ENCODE measurements at places on chromosomes 3 and 15.

DNA sequence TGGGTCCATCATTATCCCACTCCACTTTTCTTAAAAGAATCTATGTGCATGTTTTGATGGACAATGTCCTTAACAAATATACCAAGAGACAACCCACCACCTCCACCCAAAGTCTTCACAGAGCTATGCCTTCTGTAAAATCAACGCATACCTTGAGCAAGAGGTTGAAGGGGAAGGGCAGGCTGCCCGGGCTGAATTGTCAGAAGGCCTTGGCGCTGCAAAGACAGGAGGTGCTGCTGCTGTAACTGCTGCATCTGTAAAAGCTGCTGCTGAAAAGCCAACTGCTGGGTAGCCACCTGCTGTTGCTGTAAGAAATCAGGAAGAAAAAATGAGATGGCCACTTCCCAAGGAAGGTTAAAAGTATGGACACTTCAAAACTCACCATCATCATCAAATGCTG is 536.7 kb downstream of the FOXP1 start:
- no peak for DNase-seq

DNA sequence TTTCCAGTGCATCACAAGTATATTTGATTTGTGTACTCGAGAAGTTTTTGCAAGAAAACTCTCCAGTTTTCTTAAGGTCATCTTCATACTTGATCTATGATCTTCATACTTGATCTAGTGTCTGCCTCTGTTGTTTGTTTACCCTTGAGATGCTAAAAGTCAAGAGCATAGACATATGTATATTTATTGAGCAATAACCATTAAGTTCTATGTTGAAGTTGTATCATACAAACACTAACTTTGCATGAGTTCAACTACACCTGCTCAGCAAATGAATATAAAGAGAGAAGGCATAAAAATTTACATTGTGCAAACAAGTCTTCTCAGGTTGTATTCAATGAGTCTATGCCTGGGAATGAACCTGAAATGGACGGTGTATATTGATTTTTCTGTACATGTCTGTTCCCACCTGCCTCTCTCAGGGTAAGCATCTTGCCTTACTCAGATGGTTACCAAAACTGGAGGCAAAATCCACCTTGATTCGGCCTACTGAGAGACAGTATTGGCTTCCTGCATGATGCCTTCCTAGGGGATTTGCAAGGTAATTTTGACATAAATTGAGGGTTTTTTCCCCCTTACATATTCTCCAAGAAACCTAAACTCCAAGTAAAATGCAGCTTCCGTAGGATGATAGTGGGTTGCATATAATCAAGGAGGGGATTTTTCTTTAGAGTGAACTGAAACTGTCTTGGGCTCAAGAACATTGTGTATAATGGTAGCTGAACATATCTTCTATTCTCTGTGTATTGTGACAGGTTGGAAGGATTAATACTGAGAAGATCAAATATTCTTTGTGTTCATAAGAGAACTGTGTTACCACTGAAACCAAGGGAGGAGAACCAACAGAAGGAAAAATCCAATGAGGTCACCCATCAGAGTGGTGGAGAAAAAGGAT is 110.4 kb downstream of the FILIP1L start:
- DNase-seq = no peak

- DNase-seq = peak; percentile 85
Measured at GRCh38 chr3:9946112-9947024, 5.8 kb downstream of the PRRT3 start.

- DNase-seq = no peak
Measured at GRCh38 chr15:37973856-37974255, 39.4 kb downstream of the TMCO5A start.

GRCh38 chr3:185208823-185209222 is 45.0 kb downstream of the EHHADH start:
- no peak for DNase-seq

GRCh38 chr15:31223478-31224350 is 102.9 kb upstream of the KLF13 start:
- no peak for DNase-seq

- no peak for DNase-seq
Measured at GRCh38 chr15:55060836-55061235, 135.9 kb downstream of the RSL24D1 start.

DNA sequence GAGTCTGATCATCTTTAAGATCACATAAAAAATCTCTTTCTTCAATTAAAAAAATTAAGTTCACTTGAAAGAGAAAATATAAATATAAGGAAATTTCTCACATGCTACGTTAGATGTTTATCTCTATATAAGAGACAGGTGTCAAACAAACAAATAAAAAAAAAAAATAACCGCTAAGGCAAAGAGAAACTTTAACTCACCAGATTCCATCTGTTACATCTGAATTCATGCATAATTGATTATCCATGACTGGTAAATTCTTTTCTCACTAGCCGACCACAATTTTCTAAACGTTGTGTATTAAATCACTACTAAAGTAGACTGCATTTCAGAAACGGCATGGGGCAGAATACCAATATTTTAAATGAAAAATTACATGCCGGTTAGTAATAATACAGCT is 9.6 kb upstream of the SATB1 start:
- no peak for DNase-seq

DNA sequence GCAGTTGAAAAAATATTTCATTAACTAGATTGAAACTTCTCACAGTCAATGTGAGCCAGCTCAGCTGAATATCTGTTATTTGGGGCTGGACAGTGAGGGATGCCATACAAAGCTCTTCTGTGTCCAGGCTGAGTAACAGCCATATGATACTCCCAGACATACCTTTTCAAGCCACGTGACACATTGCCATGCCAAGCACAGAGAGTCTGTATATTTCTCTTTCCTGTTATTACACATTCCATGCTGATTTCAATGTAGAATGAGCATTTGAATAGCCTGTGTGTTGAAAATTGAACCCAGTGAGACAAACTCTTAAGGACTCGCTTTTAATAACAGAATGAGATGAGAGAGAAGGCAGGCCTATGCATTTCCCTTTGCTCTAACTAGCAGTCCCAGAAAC is 334.7 kb upstream of the RASGRP1 start:
- no peak for DNase-seq

DNA sequence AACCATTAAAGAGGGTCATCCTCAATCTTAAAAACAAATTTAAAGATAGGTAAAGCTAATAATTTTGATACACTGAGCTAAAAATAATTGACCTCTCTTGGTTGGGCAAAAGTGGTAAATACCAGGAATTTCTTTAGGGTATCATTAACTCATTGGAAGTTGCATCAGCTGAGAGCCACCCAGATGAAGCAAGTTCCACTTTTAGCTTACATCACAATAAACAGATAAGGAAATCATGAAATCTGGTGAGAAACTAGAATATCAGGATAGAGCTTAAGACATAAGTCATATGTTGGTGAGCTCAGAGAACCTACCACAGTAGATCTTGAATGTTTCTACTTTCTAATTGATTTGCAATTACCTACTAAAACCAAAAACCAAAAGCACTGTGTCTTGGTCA is 97.4 kb upstream of the SLC2A2 start:
- no peak for DNase-seq

DNA sequence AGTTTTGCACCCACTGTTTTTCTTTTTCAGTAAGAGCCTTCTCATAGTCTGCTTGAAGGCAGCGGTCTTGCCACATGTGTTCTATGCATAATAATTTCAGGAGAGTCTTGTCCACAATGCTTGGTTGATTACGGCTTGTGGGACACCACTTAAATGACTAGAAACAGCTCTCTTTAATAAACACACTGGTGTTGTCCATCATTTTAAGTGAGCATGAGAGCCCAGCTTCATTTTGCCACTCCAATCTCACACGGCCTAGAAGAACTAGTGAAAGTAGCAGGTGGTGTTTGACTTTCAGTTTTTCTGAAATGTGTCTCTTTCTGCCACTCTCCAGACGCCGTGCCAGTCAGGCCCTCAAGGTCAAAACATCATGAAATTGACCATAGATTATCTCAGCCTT is 292.1 kb downstream of the LPP start:
- no peak for DNase-seq

GRCh38 chr3:32237670-32238452 is 619 bp upstream of the CMTM8 start:
- DNase-seq = peak; percentile 85

DNA sequence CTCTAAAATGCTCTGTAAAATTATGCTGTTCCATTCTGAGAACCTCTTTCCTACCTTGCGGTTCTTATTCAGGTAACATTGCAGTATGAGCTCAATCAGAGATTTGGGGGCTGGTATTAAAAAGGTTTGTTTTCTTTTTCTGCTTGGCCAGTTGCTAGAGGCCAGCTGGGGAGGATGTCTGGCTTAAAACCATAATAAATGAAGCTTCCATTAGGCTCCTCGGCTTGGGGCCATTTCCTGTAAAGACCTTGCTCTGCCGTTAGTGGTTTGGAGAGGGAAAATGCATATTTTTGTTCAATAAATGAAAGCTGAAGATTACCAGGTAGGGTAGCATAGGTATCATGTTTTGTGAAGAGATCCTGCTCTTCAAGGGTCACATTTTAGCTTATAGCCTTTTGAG is 55.2 kb downstream of the MCTP2 start:
- DNase-seq = no peak

- no peak for DNase-seq
Measured at GRCh38 chr15:52132066-52132465, 19.5 kb upstream of the BCL2L10 start.

DNA sequence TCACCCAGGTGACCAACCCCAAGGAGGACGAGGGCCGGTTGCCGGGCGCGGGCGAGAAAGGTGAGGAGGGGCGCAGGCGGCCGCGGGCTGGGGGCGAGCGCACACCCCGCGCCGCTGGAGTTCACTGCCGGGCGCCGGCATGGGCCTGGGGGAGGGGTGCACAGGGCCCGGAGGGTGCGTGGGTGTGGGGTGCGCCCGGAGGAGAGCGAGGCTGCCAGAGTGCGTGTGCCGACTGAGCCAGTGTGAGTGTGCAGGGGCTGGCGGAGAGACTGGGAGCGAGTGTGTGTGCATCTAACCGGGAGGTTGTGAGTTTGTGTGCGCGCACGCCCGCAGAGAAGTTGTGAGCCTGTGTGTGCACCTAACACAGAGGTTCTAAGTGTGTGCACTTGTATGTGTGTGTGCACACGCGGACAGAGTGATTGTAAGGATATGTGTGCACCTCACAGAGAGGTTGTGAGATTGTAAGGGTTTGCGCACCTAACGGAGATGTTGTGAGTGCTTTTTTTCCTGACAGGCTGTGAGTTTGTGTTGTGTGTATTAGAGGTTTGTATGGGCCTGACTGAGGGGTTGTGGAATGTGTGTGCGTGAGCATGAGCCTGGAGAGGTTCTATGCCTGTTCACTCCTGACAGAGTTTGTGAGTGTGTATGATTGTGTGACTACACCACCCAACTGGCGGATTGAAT is 681 bp downstream of the CTDSPL start:
- peak; percentile 70 for DNase-seq

GRCh38 chr3:32703491-32703972 is 18.5 kb downstream of the CNOT10 start:
- no peak for DNase-seq

DNA sequence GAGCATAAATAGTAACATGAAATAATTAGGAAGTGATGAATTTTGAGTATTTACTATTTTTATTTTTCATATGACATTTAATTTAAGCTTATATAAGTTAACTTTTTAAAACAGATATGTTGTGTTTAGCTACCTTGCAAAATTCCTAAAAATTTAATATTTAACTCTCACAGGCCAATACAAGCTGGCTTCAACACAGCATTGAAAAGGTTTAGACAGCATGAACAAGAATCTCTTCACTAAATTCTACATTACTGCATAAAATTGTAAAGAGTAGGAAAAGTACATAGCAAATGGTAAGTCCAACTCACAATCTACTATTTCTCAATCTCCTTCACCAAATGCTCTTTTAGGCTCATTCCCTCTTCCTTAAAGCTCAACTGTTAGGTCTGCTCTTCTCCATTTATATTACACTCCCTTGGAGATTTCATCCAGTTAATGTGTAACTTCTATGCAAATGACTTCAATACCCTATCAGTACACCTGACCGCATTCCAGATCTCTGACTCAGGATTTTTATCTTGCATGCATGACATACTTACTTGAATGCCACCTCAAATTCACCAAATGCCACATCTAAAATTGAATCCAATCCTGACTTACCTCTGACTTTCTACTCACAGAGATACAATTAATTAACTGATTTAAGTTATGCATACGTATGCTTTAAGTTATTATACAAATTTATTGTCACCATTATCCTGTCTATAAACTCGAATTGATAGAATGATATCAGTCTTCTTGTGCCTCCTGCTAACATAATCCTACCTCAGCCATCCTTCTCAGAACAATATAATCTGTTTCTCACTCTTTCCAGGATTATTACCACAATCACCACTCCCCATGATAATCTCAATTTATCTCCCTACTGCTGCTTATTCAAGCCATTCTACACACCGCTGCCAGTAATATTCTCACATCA is 127.0 kb downstream of the STAG1 start:
- no peak for DNase-seq
